ENCODE measurements at places on chromosomes 4 and X. TPM values are rescaled to one million over a fixed set of nuclear protein-coding genes. Genes with fewer than 3 reads are reported as not detected.

SSX2B gene
- not detected for total RNA-seq

SMR3B gene
- not detected for total RNA-seq

DIPK2B gene
- total RNA-seq: 2.5 TPM

CXorf65 gene
- total RNA-seq: not detected

PPP1R2C gene
- not detected for total RNA-seq

KIAA1210 gene
- total RNA-seq: under 0.01 TPM

OTC gene
- 0.23 TPM for total RNA-seq

HSFX3 gene
- total RNA-seq: not detected

NCAPG gene
- 12.2 TPM for total RNA-seq

TSC22D3 gene
- total RNA-seq: 70.4 TPM

PLS3 gene
- total RNA-seq: 68.5 TPM

SOD3 gene
- 1.4 TPM for total RNA-seq

OFD1 gene
- 21.0 TPM for total RNA-seq

CENPVL2 gene
- 6.7 TPM for total RNA-seq

UGT8 gene
- 15.0 TPM for total RNA-seq

SHROOM3 gene
- total RNA-seq: 10.6 TPM

EDA gene
- total RNA-seq: 4.4 TPM

SPANXC gene
- total RNA-seq: not detected

RASGEF1B gene
- total RNA-seq: 104 TPM

ARAP2 gene
- total RNA-seq: 78.2 TPM

UCP1 gene
- total RNA-seq: 0.23 TPM

KCNIP4 gene
- 31.4 TPM for total RNA-seq

SH3BGRL gene
- 92.5 TPM for total RNA-seq

IL2RG gene
- total RNA-seq: not detected

SYTL5 gene
- total RNA-seq: 10.1 TPM

OPN1MW gene
- total RNA-seq: not detected

ZAR1 gene
- 0.23 TPM for total RNA-seq
